ENCODE measurements at places on chromosomes 6 and 20.

DNA sequence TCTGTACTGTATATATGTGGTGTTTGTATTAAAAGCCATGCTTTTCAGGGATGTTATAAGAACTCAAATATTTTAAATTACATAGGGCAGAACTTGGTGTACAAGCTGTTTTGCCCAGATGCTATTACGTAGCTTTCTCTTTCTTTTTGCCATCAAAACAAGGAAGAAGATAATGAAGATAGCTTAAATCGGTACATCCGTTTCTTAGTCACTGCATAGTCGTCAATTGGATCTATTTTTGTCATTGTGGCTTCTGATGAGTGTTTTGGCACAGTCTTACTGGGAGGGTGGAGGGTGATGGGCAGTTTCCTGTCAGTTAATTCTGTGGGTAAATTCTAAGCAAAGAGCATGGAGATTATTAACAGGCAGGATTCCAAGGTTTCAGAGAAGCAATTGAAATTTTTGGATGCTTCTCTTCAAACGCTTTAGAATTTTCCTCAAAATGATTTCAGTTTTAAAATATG is 649.1 kb upstream of the GJE1 start:
- DNase-seq: peak; percentile 89

GRCh38 chr6:7106752-7107577 is 796 bp upstream of the RREB1 start:
- no peak for DNase-seq

DNA sequence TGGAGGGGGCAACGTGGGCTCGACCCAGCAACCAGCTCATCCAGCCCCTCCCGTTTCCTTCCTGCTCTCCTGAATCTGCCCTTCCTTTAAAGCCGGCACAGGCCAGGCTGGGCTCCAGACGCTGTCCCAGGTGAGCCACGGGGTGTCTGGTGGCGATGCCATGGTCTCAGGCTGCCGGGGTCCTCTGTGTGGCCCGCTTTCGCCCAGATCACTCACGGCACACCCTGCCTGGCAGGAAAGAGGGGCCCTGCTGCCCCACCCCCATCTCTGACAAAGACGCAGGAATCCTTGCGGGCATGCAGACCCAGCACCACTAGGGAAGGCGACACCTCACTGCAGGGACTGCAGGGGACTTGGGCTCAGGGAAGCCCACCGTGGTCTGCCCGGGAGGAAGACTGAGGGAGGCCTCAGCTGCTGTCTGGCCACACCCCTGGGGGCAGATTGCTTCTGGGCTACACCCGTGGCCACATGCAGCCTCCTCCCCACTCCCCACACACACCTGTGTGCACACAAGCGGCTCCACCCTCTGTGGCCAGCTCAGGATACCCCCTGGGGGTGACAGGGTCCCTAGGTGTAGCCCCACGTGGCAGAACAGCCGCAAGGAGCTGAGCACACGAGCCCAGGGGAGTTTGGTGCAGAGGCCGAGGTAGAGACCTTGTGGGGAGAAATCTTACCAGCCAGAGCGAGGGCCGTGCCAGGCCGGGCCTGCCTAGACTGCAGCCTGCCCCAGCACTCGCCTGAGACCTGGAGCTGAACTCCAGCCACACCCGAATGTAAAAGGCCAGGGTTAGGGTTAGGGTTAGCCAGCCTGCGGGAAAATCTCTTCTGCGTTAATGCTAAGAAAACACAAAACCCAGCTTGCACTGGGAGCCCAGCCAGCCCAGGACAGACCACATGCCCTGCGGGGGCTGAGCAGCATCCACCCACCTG is 104.6 kb downstream of the DLL1 start:
- DNase-seq: no peak

- DNase-seq: no peak
These were observed 496 bp upstream of the BEND3 start for GRCh38 chr6:107115695-107116327.

DNA sequence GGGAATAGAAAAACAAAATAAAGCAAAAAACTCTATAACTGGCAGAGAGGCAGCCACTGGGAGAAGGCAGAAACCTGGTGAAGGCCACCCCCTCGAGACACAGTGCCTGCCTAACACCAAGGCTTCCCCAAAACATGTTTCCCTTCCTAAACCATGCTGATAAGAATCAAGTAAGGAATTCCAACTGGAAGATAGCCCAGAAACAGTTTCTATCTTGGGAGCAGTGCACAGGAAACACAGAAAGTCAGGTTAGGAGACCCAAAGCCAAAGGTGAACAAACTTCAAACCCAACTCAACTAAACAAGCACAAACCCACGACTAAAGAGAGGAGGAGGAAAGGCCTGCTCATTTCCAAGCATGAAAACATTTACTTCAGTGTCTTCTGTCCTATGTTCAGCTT is 433.7 kb upstream of the RGS17 start:
- DNase-seq: no peak

DNA sequence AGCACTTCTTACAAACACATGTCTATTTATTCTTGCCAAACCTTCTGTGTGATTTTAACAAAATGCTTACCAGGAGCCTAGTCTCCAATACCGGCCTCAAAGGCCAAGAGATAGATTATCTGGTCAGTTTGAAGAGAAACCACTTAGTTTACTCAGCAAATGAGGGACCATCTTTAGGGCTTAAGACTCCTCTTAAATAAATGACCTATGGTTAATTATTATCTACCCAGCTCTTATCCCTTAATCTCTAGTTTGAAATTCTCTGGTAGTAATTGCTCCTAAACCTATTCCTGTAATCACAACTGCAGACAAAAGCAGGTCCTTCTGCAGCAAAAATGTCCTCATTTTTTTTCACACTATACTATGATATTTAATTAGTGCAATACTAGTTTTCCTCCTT is 301.8 kb downstream of the KIF16B start:
- DNase-seq: no peak

DNA sequence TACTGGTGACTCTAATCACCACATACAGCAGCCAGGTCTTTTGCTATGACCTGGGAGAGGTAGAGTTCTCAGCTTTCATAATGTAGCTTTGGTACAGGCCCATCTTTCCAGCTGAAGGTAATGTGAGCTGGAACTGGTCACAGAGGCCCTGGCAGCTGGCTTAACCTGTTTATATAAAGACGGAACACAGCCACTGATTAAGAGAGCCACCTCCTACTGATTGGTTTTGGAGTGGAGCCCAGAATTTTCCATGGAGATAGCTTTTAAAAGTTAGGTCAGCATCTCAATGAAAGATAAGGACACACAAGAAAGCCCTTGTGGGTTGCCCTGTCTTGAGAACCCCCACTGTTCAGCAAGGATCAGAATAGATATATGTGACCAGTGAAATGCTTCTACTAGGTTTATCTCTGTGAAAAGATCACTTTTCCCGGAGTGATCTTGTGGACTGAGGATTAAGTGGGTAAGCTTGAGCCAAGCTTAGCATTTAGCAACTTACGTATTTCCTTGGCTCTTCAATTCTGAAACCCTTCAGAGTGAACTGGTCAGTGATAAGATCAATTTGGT is 213.7 kb upstream of the CITED2 start:
- no peak for DNase-seq

GRCh38 chr6:105485456-105485855 is 82.6 kb upstream of the PREP start:
- no peak for DNase-seq

DNA sequence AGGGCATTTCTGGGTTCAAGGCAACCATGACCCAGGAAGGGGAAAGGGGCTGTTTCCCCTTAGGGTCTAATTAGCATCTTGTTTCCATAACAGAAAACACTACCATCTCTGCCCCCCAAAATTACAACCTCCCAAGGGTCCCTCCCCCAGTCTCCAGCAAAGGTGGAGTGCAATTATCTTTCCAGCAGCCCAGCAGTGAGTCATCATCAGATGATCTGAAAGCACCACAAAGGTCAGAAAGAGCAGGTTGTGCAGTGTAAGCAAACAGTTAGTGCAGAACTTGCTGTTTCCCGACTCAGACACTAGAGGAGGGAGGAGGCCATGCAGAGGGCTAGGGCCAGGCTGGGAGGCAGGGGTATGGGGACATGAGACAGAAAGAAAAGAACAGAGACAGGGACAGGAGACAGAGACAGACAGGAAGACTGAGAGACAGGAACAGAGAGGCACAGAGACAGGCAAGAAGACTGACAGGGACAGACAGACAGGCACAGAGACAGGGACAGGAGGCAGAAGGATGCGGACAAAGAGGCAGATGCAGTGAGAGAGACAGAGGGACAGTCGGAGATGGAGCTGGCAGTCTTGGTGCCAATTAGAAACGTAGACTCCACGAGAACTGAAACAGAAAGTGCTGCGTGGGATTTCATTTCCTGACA is 62.5 kb downstream of the PYGB start:
- DNase-seq: peak; percentile 89

- peak; percentile 24 for DNase-seq
These were observed 217.5 kb upstream of the THEMIS start for GRCh38 chr6:128118401-128118800.

All from GM04504 (cell line).